Motor neuron (in vitro differentiated cells): ENCODE measurements at places on chromosomes 7 and 10. TPM values are rescaled to one million over a fixed set of nuclear protein-coding genes. Genes with fewer than 3 reads are reported as not detected.

DNA sequence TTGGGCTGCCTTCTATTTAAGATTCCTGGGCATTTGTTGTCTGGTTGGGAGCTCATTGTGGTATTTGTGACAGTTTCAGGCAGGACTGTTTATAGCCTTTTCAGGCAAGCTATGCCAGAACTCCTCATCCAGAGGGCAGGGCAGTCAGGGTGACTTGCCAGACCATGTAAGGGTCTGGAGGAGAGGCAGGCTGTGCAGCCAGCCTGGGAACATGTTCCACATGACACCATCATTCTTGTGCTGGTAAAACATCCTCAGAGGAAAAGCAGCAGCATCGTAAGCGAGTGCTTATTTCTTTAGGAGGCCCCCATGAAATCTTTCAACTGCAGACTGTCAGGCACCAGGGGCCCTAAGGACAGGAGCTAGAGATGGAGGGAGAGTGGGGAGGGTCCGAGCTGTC lies 44.0 kb upstream of the SORBS1 start:
- no peak for ATAC-seq

The MAP3K8 gene
- 4.4 and 4.5 TPM in 2 replicates for total RNA-seq

DNA sequence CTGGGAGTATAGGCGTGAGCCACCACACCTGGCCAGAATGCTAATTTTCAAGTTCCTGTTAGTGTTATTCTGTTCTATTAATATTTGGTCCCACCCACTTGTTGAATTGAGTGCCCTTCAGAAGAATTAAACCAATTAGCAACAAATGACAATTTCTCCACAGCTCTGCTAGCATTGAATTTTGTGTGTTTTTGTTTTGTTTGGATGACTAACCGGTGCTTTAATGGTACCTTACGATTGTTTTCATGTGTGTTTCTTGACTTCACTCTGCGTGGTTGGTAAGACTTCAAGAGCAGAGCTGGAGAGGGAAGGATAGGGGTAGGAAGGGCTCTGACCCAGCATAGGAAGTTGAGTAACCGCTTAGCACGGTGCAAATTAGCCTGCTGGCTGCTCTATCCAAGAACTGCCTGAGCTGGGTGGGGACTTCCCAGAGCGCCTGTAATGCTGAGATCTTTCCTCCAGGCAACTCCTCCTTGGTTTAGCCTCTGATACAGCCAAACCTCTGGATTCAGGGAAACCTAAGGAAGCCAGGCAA lies 4.6 kb downstream of the ARPC1B start:
- ATAC-seq = no peak

The MMD2 gene
- not detected in 2 replicates for total RNA-seq

GRCh38 chr10:105239311-105240219 lies 598.5 kb downstream of the SORCS3 start:
- ATAC-seq = no peak

The CFAP43 gene
- total RNA-seq = 1.4 and 3.5 TPM in 2 replicates

DNA sequence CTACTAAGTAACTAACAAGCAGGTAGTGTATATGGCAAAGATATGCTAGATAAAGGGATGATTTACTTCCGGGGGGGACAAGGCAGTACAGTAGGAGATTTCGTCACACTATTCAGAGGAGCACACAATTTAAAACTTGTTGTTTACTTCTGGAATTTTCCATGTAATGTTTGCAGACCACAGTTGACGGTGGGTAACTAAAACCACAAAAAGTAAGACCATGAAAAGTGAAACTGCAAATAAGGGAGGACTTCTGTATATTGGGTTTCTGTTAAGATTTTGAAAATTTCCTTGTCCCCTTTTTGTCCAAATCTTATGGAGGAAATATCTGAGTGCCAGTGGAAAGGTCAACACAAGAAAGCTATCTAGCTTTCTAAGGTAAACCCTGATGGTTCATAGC lies 170.0 kb downstream of the ELAPOR2 start:
- ATAC-seq = no peak

- ATAC-seq = no peak
These were observed 86.5 kb downstream of the ARMH3 start for GRCh38 chr10:101969412-101969922.

GRCh38 chr7:17412883-17413282 lies 114.4 kb downstream of the AHR start:
- no peak for ATAC-seq

The PLAU gene
- total RNA-seq = 4.4 and 5.3 TPM in 2 replicates

The TMEM229A gene
- 1.4 and 2.6 TPM in 2 replicates for total RNA-seq

- ATAC-seq = no peak
These were observed 2.0 kb upstream of the AOAH start for GRCh38 chr7:36726311-36726710.

DNA sequence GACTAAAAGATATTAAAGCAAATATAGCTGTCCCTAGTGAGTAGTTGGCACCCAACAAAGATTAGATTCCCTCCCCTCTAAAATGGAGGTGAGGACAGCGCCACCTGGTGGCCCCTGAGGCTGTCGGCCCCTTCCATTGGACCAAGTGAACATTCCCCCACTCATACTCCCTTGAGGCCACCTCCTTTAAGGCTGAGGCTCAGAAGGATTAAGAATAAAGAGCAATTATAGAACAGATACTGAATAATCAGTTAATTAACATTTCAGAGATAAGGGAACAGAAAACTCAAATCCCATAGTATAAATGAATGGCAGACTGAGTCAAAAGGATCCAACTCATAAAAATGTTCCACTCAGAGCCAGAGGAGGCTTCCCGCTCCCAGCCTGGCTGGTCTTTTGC lies 130.4 kb upstream of the GHITM start:
- no peak for ATAC-seq

The NUTM2A gene
- total RNA-seq = 3.1 and 3.8 TPM in 2 replicates

GRCh38 chr10:34254596-34254995 lies 560.5 kb downstream of the PARD3 start:
- no peak for ATAC-seq

DNA sequence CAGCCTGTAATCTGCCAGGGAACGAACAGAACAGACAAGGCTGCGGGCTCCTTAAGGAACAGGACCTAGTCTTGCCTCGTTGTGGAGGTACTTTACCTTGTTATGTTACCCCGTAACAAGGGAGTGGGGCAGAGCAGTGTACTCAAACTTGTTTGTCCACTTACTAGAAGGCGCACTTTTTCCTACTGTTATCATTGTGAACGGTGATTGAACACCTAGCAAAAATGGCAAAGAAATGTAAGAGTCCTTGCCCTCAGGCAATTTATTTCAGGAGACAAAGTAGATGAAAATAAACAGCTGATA lies 620 bp upstream of the IMPDH1 start:
- no peak for ATAC-seq

The CDC14C gene
- 0.09 TPM in 1 of 2 replicates, not detected in the other for total RNA-seq

GRCh38 chr10:95309958-95310357 lies 19.2 kb upstream of the PDLIM1 start:
- no peak for ATAC-seq

- peak; percentile 46 for ATAC-seq
These were observed 30.4 kb upstream of the DDC start for GRCh38 chr7:50595491-50596102.

The IGFBP3 gene
- 0.83 and 1.1 TPM in 2 replicates for total RNA-seq
